ENCODE measurements at places on chromosomes 12 and 14.

- DNase-seq: peak; percentile 7
Measured at GRCh38 chr14:81268016-81268416, 47.3 kb upstream of the GTF2A1 start.

GRCh38 chr12:47269916-47270315 lies 190.2 kb upstream of the AMIGO2 start:
- DNase-seq: no peak

DNA sequence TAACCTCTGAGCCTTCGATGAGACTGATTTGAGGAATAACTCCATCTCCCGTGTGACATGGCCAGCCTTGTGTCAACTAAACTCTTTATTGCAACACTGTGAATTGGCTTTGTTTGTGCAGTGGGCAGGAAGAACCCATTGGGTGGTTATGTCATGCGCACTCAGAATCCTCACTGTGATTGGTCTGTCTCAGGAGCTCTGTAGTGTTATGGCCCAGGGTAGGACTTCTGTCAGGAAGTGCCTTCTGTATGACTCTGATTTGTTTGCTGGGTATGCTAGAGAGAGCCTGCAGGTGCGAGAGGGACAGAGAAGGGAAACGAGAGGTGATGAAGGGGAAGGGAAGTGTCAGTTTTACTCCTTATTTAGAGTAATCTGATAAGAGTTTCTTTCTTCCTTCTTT lies 71.5 kb upstream of the DCD start:
- no peak for DNase-seq

DNA sequence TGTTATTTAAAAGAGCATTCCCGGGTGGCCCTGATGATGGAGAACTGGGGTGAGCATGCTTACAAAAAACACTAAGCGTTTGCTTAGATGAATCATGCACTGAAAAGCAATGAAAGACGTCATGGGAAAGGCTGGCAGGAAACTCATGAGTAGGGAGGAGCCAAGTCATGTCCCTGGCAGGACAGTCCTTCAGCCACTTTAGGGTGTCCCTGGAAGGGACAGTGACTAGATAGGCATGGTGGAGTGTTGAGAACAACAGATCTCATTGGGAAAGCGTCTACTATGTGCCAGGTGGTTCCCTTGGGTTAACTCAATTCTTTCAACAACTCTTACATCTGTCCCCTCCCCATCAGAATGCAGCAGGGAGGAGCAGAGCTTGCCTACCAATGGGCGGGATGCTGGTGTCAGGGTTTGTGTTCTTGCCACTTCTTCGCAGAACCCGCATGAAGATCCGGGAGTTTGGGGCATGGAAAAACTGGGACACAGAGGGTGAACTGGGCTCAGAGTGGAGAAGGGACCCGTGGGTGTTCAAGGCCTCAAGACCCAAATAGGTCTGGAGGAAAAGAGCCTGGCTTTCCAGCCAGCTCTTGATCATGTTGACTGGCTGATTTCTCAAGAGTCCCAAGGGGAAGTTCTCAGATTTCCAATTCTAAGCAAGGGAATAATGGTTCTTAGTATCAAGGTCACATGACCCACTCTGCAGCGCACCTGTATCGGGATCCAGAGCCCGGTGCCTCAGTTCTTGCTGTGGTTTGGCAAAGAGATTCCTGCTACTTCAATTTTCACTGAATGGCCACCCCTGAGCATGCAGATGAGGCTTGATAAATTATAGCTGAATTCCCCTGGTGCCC lies 653.9 kb upstream of the TBX3 start:
- DNase-seq: peak; percentile 93

DNA sequence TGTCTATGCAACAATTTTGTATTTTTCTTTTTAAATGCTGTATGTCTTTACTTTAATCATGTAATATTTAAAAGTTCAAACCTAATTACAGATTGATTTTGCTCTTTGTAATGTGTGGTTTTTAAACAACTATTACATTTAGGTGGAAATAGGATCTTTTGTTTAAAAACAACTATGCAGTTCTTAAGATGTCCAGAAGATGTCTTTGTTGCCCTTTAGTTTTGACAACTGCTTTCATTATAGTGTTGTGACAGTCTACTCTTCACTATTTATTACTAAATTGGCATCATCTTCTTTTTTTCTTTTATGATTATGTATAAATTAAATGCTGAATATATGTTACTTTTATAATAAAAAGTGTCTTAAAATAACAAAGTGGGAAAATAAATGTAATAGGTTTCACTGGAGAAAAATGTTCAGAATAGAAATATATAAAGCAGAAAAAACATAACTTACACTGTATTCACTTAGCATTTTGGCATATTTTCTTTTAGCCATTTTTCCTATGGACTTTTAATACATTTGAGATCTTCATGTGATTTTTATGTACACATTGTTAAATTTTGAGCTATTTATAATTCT lies 27.1 kb upstream of the PCNX4 start:
- DNase-seq: peak; percentile 47

DNA sequence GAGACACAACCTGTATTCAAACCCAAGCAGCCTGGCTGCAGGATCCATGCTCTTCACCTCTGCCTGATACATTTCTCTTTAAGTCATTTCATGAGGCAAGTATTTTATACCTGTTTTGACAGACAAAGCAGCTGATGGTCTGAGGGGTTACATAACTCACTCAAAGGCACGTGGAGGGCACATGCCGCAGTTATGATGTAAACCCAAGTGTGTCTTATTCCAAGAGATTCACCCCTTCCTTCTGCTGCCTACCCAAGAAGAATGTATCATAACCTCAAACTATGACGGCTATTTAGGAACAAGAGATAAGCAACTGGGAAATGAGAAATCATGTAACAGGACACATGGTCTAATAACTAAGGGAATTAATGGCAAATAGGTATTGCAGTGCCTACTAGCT lies 329.8 kb upstream of the TMPO start:
- DNase-seq: peak; percentile 52

GRCh38 chr12:53425515-53426150 lies 2.0 kb downstream of the AMHR2 start:
- no peak for DNase-seq

GRCh38 chr12:75746621-75747020 lies 235.2 kb upstream of the KRR1 start:
- no peak for DNase-seq

DNA sequence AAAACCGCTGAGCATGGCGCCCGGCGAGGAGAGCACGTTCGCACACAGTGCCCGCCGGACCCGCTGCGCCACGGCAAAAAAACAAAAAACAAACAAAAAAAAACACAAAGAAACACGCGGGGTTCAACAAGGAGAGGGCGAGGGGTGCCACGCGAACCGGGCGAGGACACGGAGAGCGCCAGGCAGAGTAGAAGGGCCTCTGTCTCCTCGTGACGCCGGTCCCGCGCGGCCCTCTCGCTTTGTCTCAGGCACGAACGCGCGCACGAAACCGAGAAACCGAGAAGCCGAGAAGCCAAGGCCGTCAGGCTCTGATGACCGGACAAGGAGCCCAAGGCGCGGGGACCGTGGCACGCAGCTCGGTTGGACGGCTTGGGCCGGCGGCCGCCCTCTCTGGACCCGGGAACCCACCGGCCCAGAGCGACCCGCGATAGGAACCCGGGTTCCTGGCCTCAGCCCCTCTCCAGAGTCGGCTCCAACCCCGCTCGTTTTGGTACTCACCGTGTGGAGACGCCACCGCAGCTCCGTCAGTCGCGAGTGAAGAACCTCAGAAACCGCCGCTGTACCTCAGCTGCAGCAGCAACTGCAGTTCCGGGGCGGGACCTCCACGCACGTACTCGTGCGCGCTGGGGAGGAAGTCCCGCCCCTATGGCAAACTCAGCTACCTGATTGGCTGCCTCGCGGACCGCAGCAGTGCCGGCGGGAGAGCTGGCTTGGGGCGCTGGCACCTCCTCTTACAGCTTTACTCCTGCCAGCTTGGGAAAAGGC lies at the start of the genes DDX24 and IFI27L1:
TSS of gene DDX24 (minus strand) at position 582 of the 765 bp plus-strand sequence. CDS start 1,460 bp downstream, outside the sequence.
TSS of gene IFI27L1 (plus strand) at position 690 of the 765 bp plus-strand sequence. CDS start 15,628 bp downstream, outside the sequence.
- DNase-seq: peak; percentile 95

- DNase-seq: no peak
Measured at GRCh38 chr14:95238487-95239298, 81.0 kb downstream of the CLMN start.

DNA sequence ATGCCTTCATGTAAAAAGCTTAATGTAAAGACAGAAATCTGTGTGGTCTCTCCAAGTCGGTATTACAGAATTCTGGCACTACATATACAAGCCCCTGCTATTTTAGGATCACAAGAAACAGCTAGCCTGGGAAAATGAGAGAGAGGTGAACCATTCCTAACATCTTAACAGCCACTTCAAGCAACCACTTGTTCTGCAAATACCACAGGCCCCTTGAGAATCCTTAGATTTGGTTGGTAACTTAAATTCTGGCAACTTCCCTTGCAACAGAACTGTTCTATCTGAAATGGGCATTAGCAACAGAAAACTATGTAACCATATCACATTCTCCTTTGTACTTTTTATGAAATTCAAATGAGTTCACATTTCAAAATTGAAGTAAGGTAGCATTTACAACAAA lies 68.5 kb downstream of the SPPL3 start:
- DNase-seq: no peak

GRCh38 chr12:67056329-67056728 lies 212.8 kb upstream of the CAND1 start:
- no peak for DNase-seq

GRCh38 chr14:35754671-35755070 lies 54.4 kb downstream of the RALGAPA1 start:
- no peak for DNase-seq

- no peak for DNase-seq
Measured at GRCh38 chr12:46260913-46261476, 7.8 kb downstream of the SLC38A1 start.

DNA sequence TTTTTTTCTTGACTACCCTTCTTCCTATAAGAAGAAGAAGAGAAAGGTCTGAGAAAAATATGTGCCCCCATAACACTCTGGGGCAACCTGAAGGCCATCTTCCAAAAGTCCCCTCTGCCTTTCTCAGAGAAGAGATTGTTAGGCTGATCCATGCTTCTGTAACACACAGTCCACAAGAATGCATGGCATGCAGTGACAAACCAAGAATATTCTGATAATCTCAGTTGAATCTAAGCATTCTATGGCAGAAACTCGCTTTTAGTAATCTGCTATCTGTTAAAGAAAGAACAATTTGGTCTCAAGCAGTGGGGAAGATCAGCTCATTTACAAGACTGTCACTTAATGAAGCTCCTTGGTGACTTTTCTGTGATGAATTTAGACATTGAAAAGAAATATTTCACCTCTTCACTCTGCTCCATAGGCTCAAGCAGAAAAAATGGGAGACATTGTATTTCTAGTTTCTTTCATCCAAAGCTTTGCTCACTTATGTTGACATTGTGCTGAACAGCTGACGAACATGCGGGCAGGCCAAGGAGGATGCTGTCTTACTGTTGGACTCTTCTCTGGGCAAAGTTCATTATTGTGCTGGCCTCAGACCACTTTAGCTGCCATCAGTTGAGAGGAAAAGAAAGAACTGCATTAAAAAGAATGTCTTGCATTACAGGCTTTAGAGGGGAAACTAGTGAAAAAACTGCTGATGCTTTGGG lies 957.1 kb downstream of the DIO2 start:
- peak; percentile 52 for DNase-seq

GRCh38 chr14:36655571-36655962 lies 6.1 kb upstream of the PAX9 start:
- no peak for DNase-seq

GRCh38 chr14:100678469-100678828 lies 48.2 kb upstream of the DLK1 start:
- no peak for DNase-seq

GRCh38 chr14:36626151-36626550 lies 35.5 kb upstream of the PAX9 start:
- no peak for DNase-seq

Measured in iris pigment epithelial cell (primary cell).